ENCODE measurements at places on chromosomes 7 and 10.

DNA sequence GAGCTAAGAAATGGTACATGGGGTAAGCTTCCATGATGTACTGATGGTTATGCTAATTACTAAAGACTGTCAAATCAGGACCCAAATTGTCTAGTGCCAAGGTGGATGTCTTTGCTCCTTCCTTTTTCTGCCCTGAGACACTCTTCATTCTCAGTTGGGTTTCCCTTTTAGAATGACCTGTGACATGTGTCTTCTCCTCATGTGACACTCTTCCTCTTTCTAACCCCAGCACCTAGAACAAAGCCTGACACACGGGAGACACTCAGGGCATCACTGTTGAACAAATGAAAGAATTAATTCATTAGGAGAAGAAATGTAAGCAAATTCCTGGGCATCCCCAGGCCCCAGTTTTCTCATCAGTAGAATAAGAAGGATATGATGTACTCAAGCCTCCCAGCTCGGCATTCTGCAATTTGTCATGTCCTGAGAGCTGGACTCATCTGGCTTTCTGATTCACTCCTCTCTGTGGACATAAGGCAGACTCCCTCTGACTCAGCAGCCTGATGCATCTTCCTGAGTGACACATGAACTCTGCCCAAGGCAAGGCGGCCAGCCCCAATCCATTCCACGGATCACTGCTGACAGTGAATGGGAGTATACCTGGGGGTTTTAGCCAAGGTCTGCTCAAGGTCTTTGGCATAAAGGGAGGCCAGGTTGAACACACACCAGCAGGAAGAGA, 473.8 kb downstream of the KCNMA1 start:
- no peak for DNase-seq

- no peak for DNase-seq
Measured at GRCh38 chr10:15489431-15489830, 118.3 kb upstream of the FAM171A1 start.

- no peak for DNase-seq
Measured at GRCh38 chr10:80540981-80541750, 3.5 kb downstream of the SH2D4B start.

DNA sequence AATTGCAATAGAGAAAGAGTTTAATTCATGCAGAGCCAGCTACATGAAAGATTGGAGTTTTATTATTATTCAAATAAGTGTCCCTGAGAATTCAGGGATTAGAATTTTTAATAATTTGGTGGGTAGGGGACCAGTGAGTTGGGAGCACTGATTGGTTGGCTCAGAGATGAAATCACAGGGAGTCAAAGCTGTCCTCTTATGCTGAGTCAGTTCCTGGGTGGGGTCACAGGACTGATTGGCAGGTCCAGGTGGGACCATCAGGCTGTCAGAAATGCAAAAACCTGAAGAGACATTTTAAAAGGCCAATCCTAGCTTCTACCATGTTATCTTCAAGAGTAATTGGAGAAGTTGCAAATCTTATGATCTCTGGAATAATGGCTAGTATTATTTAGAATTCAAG, 56.0 kb upstream of the KAT6B start:
- DNase-seq = no peak

DNA sequence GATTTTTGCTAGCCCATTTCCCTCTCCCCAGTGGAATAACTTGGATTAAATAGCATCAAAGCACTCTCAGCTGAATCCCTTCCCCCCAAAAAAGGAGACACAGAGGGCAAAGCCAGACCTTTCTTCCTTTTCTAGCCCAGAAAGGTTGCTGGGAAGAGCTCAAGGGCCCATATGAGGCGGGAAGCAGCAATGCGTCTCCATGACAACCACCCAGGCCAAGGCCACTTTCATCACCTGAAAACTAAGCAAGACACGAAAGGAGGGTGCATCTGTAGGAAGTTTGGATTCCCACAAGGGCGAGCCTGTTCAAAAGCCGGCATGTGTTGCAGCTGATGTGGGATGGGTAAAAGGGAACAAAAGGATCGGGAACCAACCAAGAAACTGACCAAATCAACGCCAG, 229.1 kb downstream of the PLXNA4 start:
- no peak for DNase-seq

GRCh38 chr10:13589316-13589715, 2.6 kb downstream of the PRPF18 start:
- DNase-seq = no peak

- no peak for DNase-seq
Measured at GRCh38 chr7:53607961-53608360, 572.5 kb downstream of the POM121L12 start.

DNA sequence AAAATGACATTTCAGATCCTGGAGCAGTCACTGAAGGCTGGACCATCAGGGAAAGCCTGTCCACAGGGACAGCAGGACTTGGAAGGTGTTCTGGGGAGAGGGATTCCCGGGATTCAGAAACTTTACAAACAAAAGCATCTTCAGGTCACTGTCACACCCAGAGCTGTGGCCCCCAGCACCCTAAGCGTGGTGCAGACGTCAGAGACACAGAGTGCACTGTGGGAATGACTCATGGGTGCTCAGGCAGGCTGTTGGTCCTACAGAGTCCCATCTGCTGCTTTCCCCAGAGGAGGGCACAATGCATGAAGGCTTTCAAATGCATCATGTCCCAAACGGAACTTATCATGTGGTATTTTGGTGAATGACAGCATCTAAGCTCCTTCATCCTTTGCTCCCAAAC, 13.1 kb upstream of the LRMDA start:
- no peak for DNase-seq

DNA sequence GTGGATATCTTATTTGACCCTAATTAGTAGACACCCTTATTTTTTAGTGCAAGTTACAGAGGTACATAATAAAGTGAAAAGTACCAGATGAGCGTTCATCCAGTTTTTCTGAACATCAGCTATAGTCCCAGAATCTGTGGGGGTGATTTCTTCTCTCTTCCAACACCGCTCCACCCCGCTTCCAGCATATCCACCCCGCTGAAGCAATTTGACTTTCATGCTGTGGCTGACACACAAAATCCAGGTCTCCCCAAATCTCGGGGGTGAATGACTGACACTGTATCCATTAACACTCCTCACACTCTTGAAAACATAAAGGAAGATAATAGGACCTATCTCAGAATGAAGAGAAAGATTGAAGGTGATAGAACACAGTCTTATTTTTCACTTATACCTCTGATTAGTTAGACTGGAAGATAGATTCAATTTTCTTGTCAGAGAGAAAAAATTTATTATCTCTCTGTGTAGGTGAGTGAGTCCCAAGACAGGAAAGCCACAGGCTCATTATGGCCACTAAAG, 143.4 kb downstream of the ANLN start:
- no peak for DNase-seq
